ENCODE measurements at places on chromosomes 13 and 19.
A peak's percentile ranks its signal among the peaks of the same experiment; 100 is the strongest.

DNA sequence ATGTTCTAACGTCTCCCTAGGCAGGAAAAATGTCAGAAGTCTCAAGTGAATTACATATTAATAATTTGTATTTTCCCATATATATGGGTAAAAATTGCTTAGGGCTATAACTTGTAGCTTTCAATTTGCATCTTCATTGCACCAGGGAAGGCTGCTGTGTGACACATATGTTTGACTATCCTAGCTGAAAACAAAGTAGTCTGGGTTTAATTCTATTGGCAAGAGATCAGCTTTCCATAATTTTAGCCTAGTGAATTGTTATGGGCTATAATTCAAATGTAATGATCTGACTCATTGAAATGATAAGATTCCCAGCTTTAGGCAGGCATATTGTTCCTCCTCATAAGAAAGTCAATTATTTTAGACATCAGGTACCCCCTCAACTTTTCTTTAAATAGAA is 553.1 kb downstream of the DCT start:
- DNase-seq, result no peak

- DNase-seq, result no peak
These were observed 1.0 kb downstream of the TMEM59L start for GRCh38 chr19:18613589-18614234.

- DNase-seq, result no peak
These were observed 2549.4 kb downstream of the PCDH9 start for GRCh38 chr13:64680739-64681138.

- no peak for DNase-seq
These were observed 14.3 kb downstream of the ERICH4 start for GRCh38 chr19:41457241-41457640.

- DNase-seq, result no peak
These were observed 322.6 kb downstream of the SHISA2 start for GRCh38 chr13:25729201-25729600.

- DNase-seq, result no peak
These were observed 4.9 kb downstream of the ERICH4 start for GRCh38 chr19:41447732-41448332.

DNA sequence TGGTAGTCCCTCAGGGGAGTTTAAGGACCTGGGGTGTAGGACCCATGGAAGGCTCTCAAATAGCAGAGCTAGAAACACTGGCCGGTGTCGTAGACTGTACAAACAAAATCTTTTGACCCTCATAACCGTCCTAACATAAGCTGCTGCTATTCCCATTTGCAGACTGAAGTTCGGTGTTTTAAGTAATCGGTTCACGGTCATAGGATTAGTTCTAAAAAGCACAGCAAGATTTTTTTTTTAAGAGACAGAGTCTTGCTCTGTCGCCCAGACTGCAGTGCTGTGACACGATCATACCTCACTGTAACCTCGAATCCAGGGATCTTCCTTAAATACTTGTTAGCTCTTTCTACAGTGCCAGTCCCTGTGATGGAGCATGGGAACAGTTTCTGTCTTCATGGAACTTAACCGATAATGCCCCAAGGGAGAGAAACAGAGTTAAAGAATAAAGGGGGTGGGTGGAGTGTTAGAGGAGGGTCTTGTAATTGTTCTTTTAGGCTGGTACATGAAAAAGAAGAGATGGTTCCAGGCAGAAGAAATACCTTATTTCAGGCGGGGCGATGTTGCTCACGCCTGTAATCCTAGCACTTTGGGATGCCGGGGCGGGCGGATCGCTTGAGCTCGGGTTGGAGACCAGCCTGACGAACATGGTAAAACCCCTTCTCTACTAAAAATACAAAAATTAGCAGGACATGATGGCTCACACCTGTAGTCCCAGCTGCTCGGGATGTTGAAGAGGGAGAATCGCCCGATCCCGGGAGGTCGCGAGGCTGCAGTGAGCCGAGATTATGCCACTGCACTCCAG is 475 bp upstream of the ZC3H4 start:
- DNase-seq, result no peak

- no peak for DNase-seq
These were observed 279.3 kb downstream of the DCLK1 start for GRCh38 chr13:35851881-35852280.

GRCh38 chr13:39105110-39105509 is 66.9 kb downstream of the NHLRC3 start:
- no peak for DNase-seq

DNA sequence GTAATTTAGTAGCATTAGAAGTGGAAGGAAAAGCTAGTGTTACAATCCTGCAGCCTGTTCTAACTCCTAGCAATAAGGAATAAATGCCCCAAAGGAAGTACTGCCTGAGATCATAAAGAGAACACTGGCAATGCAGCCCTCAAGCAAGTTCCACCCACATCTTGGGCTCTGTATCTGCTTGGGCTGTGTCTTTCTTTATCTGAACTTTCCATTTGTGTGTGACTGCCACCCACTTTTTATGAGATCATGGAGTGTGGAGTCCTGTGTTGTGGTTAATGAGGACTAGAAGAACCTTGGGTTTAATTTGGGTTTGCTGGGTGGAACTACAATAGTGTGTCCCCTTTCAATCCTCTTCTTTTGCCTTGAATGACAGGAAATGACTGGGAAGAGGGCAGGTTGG is 38.2 kb downstream of the RFXAP start:
- DNase-seq, result no peak

- no peak for DNase-seq
These were observed 7.3 kb upstream of the RANBP3 start for GRCh38 chr19:5985098-5985783.

GRCh38 chr13:113203507-113204377 is 4.7 kb downstream of the PCID2 start:
- DNase-seq, result no peak

DNA sequence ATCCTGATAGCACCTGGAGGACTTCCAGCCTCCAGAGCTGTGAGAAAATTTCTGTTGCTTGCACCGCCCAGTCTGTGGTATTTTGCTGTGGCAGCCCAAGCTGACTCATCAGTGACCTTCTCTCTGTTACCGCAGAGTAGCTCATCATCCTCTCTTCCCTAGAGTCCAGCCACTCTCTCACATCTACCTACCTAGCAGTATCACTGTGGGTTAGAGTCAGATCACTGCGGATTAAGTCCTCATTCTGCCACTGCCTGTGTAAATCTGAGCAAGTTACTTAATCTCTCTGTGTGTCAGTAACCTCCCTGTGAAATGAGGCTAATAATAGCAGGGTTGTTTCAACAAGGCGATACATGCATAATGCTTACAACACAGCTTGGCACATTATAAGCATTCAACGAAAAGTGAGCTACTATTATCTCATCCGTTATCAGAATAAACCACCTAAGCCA is 40.3 kb upstream of the USPL1 start:
- peak; percentile 65 for DNase-seq

DNA sequence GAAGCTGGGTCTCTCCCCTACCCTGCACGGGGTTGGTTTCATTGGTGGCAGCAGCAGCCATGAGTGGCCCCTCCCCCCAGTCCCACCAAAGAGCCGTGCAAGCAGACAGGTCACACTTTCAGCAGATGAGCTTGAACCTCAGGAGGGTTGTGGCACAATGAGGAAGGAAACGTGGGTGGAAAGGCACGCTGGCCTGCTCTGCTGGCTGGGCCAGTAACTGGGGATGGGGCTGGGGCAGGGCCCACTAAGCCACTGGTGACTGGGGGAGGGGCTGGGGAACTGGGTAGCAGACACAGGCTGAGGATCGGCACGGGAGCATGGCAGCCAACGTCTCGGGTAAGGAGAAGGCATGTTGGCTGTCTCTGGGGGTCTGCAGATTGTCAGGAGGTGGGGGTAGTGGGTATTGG is at the start of gene P2RY11:
Gene P2RY11, plus strand, starts transcription at position 289 of the 407 bp plus-strand sequence. Its CDS starts 29 bp downstream, at position 318.
- no peak for DNase-seq

DNA sequence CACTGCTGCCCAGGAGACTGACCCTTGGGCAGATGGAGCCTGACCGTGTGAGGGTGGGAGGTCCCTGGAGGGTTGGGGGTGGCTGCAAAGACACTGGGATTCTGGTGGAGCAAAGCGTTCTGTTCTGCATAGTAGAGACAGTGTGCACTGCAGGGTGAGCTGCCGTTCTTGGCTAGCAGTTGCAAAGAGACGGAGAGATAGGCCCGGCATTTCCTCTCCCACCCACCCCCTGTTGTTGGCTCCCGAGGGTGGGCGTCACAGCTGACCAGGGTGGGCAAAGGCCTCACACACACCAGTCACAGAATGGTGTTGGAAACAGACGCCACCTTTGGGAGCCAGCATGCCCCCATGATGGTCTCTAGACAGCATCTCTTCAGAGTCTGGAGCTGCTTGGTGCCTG is 11.4 kb downstream of the TMEM255B start:
- DNase-seq, result no peak

- no peak for DNase-seq
These were observed 306.4 kb upstream of the ARGLU1 start for GRCh38 chr13:106874323-106874722.

DNA sequence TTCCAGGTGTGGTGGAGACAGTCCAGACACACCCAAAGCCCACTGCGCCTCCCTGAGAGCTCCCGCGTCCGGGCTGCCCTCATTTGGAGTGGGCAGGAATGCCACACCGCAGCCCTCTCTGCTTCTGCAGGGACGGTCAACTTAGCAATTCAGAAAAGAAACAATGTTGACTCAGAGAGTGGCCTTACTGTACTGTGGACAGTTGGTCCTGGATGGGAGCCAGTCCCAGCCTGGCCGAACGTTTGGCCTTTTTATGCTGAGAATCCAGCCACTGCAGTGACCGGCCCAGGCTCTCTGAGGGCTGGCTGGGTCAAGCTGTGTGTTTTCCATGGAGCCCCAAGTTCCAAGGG is 7.2 kb downstream of the GAS6 start:
- no peak for DNase-seq

DNA sequence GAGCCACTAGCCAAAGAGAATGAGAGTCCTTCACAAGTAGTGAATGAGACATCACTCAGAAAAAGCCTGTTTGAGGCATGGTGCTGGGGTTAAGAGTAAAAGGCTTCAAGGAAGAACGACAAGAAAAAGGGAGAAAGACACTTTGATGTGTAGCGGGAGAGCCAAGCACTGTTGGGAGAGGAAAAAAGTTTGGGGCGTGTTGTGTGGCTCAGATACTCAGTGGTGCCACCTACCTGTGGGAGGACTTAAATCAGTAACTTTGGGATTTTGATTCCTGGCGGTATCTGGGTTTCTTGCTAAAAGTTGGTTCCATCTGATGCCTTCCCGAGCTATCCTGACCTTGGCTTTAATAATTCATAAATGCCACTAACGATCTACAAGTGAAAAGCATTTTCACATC is 12.3 kb downstream of the ELSPBP1 start:
- no peak for DNase-seq

GRCh38 chr13:94515374-94515773 is 35.9 kb upstream of the DCT start:
- DNase-seq, result no peak
